Hippocampal formation (tissue), 2 donors: ENCODE measurements at places on chromosomes 12 and 14.

GRCh38 chr12:21894792-21895595 lies 46.2 kb downstream of the ABCC9 start:
- no peak for DNase-seq

- no peak for DNase-seq
These were observed 10.8 kb upstream of the TEX22 start for GRCh38 chr14:105387530-105387922.

- DNase-seq = no peak
These were observed 19.6 kb downstream of the HIGD1C start for GRCh38 chr12:50971946-50972345.

DNA sequence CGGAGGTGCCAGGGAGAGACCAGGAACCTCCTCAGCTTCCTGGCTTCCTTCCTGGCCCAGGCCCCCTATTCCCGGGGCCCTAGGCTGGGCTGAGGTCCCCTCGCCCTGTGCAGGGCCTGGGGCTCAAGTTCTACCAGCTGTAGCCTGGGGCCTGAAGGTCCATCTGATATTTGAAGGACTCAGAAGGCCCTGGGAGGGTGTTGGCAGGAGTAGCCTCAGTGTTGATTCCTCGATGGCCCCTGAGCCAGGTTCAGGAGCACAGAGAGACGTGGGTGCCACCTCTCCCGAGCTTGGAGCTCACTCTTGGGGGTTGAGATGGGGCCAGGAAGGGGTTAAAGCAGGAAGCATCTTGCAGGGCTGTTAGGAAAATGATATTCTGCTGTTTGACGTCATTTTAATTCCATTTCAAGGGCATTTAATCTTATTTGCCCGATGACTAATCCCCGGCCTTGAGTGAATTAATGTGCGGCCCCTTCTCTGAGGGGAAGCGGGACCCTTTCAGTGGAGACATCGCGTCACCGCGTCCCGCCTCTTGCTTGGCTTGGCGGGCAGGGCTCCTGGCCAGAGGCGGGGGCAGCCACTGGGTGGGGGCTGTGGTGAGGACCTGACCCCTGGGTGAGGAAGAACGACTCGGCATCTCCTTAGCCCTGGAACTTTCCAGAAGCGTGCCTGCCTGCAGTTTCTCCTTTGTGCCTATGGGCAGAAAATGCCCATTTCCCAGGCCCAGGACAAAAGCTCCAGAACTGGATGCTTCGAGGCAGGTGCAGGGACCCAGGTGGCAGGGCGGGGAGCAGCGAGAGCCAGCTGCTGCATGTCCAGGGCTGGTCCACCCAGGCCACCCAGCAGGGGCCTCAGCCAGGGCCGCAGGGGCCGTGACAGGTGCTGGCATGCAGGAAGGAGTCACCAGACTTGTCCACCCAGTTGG lies 158.3 kb downstream of the KIF26A start:
- no peak for DNase-seq

- no peak for DNase-seq
These were observed 1.3 kb downstream of the CHST11 start for GRCh38 chr12:104457746-104458693.

DNA sequence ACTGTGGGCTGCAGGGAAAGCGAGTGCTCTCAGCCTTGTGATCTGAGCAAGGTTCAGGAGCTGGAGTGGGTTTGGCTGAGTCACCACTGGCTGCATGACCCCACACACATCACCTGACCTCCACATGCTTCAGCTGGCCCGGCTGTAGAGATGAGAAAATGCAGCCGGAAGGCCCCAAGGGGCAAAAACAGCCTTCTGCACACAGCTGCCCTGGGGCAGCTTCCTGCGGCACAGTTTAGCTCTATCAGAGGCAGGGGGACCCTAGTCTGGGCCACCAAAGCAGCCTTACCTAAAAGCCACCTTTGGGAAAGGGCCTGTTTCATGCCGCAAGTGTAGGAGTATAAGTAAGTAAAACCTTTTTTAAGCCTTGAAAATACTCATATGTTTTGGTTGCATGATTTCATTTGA lies 123.3 kb downstream of the SSPN start:
- DNase-seq = no peak

- peak; percentile 67 for DNase-seq
These were observed 12.8 kb downstream of the ZFHX2 start for GRCh38 chr14:23538785-23539184.

- DNase-seq = no peak
These were observed 761.3 kb downstream of the FSCB start for GRCh38 chr14:43745746-43746145.

GRCh38 chr12:13374793-13375192 lies 178.3 kb downstream of the EMP1 start:
- no peak for DNase-seq

DNA sequence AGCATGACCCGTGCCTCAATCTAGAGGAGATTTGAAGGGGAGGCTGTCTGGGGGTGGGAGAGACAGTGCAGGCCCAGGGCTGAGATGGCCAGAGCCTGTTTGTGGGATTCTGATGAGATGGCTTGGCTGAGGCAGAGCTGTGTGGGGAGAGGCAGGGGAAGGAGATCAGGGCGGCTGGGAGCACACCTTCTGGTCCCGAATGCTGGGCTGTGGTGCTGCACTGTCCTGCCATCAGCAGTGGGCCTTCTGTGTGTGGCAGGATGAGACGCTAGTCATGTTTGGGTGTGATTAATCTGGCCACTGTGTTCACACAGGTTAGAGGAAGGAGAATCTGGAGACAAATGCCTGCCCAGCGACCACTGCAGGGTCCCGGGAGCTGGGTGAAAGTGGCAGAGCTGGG lies 300.9 kb downstream of the CACNA1C start:
- no peak for DNase-seq

DNA sequence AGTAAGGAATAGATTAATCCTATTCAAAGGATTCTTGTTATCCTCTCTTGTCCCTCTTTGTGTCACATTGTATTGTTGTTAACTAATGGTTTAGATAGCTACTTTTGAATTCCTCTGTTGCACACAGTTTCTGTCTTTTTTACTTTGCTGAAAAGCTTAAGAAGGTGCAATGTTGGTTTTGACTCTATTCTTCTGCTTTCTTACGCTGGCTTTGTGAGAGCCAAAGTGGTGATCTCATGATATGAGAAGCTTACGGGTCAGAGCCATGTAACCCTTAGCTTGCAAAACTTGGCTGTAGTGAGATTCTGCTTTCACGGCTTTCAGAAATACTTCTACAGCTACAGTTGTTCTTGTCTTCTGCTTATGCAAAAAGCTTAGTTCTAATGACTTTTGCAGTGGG lies 239.7 kb downstream of the TRHDE start:
- DNase-seq = no peak

DNA sequence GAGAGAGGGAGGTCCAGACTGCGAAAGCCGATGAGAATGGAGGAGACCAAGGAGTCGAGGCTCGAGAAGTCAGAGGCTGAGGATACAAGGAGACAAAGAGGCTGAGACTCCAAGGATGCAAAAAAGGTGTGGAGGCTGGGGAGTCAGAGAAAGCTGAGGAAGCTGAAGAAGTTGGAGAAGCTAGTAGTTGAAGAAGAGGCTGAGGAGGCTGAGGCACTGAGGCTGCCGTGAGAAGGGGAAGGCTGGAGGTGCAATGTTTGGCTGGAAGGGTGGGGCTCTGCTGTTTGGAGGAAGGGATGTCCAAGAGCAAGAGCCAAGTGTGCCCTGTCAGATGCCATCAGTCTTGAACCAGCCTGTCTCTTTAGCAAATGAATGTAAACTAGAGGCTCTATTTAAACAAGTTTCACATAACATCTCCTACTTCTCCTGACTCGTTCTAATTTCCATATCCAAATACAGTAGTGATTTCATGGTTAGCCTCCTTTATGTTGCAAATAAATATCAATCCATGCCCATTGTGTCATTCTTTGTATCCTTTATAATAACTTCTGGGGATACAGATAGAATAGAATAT lies 10.8 kb upstream of the SPTSSA start:
- DNase-seq = no peak

GRCh38 chr12:55703288-55703687 lies 4.4 kb downstream of the ITGA7 start:
- DNase-seq = no peak

DNA sequence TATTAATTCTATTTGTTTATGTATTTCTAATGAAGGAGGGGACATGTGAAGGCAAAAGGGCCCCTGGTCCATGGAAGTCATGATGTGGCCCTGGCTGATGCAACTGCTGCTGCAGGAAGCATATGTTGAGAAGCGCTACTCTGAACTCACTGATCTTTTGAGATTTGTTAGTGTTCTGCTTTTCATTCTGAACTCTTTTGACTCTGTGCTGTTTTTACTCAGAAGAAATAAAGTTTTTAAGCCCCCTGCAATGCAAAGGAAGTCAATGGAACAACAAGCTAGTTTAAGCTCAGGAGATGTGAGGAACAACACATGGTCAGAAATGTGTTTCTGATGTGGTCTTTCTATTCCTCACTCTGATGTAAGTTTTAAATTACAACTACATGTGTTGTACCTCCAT lies 88.9 kb upstream of the BTG1 start:
- DNase-seq = no peak

DNA sequence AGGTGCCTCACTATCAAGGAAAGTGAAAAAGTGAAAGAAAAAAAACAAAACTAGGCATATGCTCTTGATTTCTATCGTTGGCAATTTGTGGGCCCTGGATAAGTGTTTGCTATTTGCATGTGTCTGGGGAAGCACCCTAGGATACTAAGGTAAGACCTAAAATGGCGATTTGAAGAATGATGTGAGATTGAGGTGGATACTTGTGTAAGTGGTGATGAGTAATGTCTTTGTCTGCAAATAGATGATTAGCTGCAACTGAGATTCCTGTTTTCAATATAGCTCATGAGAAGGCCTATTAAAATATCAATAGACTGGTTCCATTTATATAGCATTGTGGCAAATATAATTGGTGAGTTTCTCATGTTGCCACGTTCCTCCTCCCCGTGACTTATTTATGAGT lies 261.7 kb downstream of the NEDD1 start:
- DNase-seq = no peak

DNA sequence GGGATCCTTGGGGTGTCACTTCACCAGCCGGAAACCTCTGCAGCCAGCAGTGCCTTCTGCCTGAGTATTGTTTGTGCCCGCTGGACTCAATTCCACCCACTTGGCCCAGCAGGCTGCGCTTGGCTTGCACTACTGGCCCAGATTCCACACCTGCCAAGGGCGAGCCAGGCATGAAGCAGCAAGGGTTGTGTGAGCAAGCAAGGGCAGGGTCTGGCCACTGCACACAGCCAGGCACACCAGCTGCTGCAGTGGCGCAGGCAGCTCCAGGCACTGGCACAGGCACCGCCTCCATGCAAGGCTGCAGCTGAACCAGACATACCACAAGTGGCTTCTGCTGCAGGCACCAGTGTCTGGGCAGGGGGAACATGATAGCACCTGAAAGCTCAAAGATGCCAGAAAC lies 99.5 kb downstream of the NUAK1 start:
- no peak for DNase-seq

- no peak for DNase-seq
These were observed 247.7 kb downstream of the ATP23 start for GRCh38 chr12:58189030-58189429.

DNA sequence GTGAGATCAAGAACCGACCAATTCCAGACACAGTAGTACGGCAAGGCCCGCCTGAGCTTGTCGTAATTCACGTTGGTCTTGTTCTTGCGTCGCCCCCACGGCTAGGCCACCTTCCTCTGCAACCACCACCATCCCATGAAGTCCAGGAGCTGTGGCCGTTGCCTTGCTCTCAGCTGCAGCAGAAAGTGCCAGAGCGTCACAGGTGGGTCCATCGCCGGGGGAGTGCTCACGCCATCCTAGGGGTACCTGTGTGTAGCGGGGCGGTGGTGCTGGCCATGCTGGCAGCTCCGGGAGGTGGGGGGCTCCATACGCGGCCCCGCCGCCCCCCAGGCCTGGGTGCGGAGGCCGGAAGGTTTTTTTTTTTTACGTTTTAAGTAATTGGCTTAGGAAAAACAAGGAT lies 23.1 kb downstream of the TMEM121 start:
- DNase-seq = no peak

GRCh38 chr12:93592641-93593406 lies 20.3 kb downstream of the SOCS2 start:
- no peak for DNase-seq
